ENCODE measurements at places on chromosomes 3 and 15. TPM values are rescaled to one million over a fixed set of nuclear protein-coding genes. Genes with fewer than 3 reads are reported as not detected.

P4HTM gene
- 42.8 TPM for total RNA-seq

ANKRD34C gene
- total RNA-seq, result not detected

RLBP1 gene
- total RNA-seq, result not detected

CLDN16 gene
- not detected for total RNA-seq

RAB43 gene
- 8.7 TPM for total RNA-seq

CKMT1B gene
- total RNA-seq, result 0.44 TPM

MEF2A gene
- total RNA-seq, result 177 TPM

GOLGA8N gene
- 10.9 TPM for total RNA-seq

BNC1 gene
- 2.1 TPM for total RNA-seq

TNNC1 gene
- 2,349 TPM for total RNA-seq

KBTBD8 gene
- total RNA-seq, result 5.6 TPM

TGM4 gene
- not detected for total RNA-seq

PPP1R14D gene
- total RNA-seq, result not detected

SCN11A gene
- total RNA-seq, result not detected

SLC6A1 gene
- 2.6 TPM for total RNA-seq

SEC62 gene
- total RNA-seq, result 90.0 TPM

CASR gene
- not detected for total RNA-seq

AKAP13 gene
- 250 TPM for total RNA-seq

ERC2 gene
- total RNA-seq, result 9.2 TPM

SCAMP5 gene
- 4.5 TPM for total RNA-seq

FRMD5 gene
- 88.6 TPM for total RNA-seq

SEMA7A gene
- 3.3 TPM for total RNA-seq

GOLGA6L7 gene
- not detected for total RNA-seq

EPHB3 gene
- total RNA-seq, result 3.0 TPM

GPR27 gene
- total RNA-seq, result 5.4 TPM

TUSC7 gene
- total RNA-seq, result not detected

RTP4 gene
- 1.9 TPM for total RNA-seq

TRIM42 gene
- total RNA-seq, result not detected

TRPC1 gene
- 18.6 TPM for total RNA-seq

CTXND1 gene
- total RNA-seq, result 0.53 TPM

GOLGA6L10 gene
- total RNA-seq, result 0.28 TPM

GOLGA8G gene
- not detected for total RNA-seq

TMA7 gene
- total RNA-seq, result 270 TPM

MKRN3 gene
- total RNA-seq, result 1.5 TPM

ITGA11 gene
- 34.0 TPM for total RNA-seq

FOXB1 gene
- not detected for total RNA-seq

FILIP1L gene
- total RNA-seq, result 81.0 TPM

PEX5L gene
- 0.56 TPM for total RNA-seq

USP50 gene
- total RNA-seq, result not detected

RYR3 gene
- total RNA-seq, result 0.09 TPM

CHRM5 gene
- not detected for total RNA-seq

Measured in right cardiac atrium (tissue), 5 donors.